ENCODE measurements at places on chromosomes 16 and 17.

DNA sequence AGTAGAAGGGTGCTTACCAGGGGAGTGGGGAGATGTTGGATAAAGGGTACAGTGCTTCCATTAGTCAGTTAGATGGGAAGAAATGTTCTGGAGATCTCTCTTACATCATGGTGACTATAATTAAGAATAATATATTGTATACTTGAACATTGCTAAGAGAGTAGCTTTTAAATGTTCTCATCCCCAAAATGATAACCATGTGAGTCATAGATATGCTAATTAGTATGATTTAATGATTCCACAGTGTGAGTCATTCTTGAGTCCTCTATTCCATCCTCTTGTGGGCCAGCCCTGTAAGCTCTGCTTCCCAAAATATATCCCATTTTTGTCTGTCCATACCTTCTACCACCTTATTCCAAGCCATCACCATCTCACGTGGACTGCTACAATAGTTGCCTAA, 80.6 kb upstream of the CDH11 start:
- no peak for DNase-seq

- no peak for DNase-seq
Measured at GRCh38 chr16:79805621-79806020, 205.1 kb upstream of the MAF start.

DNA sequence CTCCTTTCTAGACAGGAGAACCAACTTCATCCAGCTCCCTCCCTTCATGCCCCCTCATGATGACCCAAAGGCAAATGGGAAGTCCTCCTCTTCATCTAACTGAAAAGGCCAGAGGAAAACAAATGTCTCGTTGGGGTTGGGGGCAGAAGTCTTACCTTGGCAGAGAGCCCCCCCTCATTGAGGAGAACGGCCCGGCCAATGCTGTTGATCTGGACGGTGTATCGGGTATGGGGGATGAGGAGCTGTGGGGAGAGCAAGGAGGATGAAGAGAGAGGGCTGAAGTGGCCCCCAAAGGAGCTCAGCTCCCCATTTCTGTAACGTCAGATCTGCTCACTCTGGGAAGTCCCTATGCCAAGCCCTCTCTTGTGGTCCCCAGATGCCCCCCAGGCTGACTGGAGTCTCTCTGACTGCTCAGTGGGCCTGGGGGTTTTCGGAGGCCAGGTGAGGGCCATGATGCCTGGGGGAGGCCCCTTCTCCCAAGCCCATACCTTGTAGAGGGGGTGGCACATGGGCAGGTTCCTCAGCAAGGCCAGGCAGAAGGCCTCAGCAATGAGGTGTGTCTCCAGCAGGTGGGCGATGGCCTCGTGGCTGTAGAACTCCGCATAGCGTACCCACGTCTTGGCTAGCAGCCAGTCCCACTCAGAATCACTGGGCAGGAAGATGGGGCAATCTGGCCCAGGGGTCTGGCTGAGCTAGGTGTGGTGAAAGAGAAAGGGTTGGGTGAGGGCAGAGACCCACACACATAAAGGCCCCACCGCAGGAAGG, 10.8 kb downstream of the ALOX12B start:
- no peak for DNase-seq

GRCh38 chr17:29826114-29826692, 103.8 kb downstream of the SSH2 start:
- DNase-seq, result no peak

Data from T-helper 17 cell (primary cell).